Kidney glomerular epithelial cell (primary cell): ENCODE measurements at places on chromosomes 1 and 21.

- no peak for DNase-seq
Measured at GRCh38 chr1:40393173-40393572, 19.6 kb downstream of the SMAP2 start.

GRCh38 chr1:201399352-201400126 is 415 bp upstream of the LAD1 start:
- DNase-seq, result no peak

GRCh38 chr1:3522564-3523265 is 68.2 kb downstream of the ARHGEF16 start:
- no peak for DNase-seq

DNA sequence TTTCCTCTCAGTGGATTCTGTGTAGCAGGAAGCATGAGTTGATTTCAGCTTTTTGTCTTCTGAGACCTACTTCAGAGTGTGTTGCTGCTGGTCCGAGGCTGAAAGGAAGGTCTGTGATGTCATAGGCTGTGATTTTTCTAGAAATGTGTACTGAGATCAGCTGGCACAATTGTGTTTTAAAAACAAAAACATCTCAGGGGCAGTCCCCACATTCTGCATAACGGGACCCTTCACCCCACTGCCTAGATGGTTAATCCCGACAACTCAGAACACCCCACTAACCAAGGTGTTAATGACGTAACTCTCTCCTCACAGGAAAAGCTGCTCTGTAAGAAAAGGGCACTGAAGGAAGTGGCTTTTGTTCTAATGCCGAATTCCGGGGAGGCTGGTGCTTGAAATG is 59.8 kb upstream of the PPP2R5A start:
- peak; percentile 23 for DNase-seq

DNA sequence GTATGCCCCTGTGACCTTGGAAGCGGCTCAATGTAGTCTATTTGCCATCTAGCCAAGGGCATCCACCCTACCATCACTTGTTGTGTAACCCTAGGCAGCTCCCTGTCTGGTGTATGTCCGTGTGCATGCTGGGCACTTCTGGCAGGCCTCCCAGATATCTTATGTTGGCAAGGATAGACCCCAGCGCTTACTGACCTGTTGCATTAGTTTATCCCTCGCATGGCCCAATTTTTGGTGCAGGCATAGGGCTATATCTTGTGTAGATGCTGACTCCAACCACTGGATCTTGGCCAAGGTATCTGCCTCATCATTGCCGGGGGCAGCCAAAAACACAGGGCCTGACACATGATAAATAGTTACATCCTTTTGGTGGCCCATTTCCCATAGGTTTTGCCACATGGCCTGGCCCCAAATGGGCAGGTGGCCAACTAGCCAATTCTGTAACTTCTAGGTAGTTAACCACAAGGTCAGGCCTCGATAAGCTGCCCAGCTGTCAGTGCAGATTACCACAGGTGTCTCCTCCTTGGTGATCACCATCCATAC is 14.0 kb upstream of the TBX19 start:
- DNase-seq, result no peak

GRCh38 chr1:46517010-46517600 is 27.5 kb downstream of the DMBX1 start:
- peak; percentile 54 for DNase-seq

DNA sequence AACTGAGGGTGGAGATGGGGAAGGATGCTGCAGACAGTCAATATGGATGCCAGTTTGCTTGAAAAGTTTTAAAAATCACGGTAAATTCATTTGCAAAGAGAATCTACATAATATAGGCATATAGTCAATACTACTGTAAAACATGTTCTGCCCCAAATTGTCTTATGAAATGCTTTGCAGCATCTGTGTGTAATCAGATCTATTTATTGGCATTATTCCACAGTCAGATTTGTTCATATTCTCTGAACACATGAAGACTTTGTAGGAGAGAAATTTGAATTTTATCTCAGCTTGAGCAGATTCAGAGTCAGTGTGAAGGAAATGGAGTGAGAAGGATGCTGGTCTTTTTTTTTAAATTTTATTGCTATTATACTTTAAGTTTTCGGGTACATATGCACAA is 88.5 kb downstream of the PLPPR4 start:
- DNase-seq, result no peak

- DNase-seq, result peak; percentile 99
Measured at GRCh38 chr1:109197158-109198042, 16.3 kb upstream of the SARS1 start.

DNA sequence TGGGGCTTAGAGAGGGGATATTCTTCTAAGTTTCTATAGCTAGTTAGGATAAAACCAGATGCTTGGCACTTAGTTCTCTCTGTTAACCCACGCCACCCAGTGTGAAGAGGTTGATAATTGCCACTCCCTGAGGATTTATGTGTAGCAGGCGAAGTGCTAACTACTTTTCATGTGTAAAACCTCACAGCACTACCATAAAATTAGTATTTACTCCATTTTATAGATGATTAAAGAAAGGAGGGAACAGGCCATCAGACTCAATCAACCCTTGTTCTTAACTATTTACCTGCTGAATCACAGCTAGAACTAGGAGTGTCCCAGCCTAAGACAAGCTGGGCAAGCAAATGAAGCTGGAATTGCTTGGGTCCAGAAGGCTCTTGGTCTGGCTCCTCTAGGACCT is 8.9 kb downstream of the LIN28A start:
- no peak for DNase-seq

DNA sequence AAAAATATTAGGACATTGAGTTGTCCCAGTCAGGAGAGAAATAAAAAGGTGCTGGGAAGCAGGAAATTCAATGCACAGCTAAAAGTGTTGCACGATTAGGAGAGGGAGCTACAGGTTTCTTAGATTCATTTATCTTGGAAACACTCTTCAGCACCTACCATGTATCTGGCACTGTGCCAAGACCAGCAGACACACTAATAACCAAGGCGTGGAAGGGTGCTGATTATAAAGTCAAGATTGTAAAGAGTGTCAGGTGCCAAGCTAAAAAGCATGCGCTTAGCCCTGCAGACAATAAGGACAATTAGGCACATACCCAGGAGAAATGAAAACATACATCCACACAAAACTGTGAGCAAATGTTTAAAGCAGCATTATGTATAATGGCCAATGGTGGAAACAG is 129.9 kb downstream of the DSCAM start:
- no peak for DNase-seq

DNA sequence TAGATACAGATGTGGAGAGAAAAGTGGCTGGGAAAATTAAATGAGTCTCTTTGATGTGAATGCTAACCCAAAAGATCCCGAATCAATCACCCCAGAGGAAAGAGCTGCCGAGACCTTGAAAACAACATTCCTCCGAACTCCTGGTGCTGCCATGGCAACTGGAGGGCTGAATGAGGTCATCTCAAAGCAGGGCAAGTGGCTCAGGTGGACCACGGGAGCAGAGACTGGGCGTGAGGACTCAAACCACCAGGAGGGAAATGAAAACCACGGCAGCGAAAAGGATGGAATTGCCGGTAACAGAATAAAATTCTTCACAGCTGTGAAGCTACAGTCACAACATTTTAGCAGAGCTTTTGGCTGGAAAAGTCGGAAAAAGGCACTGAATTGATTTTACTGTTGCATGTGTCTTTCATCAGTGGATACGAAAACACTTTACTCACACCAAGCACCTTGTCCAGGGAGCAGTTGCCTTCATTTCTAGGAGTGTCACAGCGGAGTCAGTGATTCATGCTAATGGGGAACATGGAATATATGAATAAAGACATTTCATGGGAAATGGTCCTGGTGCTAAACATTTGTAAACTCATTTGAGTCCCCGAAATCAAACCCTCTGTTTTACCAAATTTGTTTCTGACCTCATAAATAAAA is 23.2 kb upstream of the BECN2 start:
- DNase-seq, result no peak

- no peak for DNase-seq
Measured at GRCh38 chr21:33234635-33235520, 5.1 kb downstream of the IFNAR2 start.

DNA sequence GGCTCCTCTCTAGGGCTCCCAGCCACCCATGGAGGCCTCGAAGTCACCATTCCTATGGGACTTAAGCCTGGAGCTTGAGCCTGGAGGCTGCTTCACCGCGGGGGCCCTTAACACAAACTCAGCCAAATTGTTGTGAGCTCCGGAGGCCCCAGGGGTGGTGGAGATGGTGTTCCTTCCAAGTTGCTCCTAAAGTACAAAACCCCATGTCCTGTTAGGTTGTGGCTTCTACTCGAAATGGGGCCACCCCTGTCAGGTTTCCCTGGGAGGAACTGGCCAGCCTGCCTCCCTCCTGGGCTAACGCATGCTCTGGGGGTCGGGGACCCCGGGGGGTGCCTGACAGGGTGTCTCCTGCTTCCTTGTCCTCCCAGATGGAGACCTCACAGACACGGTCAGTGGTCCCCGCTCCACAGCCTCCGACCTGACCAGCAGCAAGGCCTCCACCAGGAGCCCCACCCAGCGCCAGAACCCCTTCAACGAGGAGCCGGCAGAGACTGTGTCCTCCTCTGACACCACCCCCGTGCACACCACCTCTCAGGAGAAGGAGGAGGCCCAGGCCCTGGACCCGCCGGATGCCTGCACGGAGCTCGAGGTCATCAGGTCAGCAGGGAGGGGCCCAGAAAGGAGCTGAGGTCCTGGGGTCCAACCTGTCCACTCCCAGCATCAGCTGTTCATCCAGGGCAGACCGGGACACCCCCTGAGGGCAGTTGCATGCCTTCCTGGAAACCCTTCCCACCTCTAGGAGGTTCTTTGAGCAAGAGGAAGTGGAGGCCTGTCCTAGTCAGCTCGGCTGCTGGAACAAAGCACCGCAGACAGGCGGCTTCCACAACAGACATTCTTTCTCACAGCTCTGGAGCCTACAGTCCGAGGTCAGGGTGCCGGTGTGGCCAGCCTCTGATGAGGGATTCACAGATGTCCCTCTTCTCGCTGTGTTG is 10.8 kb upstream of the SLC25A34 start:
- DNase-seq, result no peak

DNA sequence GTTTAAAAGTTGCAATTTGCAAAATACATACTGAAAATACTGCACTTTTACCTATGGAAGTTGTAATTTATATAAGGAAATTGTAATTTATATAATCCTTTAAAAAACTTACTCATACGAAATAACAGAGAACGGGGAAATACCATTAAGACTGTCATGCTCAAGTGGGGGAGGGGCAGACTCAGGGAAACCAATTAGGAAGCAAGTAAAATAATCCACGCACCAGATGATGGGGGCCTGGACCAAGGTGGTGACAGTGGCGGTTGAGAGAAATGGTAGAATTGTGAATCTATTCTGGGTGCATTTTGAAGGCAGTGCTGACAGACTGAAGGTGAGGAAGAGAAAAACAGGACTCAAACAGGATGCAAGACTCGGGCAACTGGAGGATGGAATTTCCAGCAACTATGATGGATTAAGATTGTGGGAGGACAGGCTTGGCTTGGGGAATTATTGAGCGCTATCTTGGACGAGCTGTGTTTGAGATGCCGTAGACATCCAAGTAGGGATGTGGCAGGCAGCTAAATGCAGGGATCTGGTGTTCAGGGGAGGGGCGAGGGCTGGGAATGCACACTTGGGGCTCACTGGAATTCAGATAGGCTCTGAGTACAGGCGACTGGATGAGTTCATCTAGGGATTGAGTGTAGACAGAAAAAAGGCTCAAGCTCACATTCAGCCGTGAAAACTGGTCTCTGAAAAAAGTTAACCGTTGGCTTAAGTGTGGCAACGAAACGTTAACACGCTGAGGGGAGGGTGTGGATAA is 977 bp downstream of the LCA5L start:
- peak; percentile 29 for DNase-seq

DNA sequence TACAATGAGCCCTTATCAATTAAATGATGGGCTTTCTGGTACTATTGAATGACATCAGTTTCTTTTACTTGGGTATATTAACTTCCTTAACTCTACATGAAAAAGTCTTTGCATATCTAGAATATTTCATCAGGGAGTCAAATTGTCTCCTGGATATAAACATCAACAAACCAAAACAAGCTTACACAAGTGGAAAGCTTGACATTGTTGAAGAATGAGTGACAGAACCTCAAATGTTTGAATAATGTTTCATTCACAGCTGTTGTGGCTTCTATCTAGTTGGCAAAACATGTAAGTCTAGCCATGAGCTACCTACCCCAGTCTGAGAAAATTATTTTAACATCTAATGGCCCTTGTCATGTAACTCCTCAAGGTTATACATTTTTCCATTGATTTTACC is 604.8 kb upstream of the ADAMTS5 start:
- peak; percentile 99 for DNase-seq

- DNase-seq, result no peak
Measured at GRCh38 chr1:82491301-82492048, 690.7 kb downstream of the ADGRL2 start.

DNA sequence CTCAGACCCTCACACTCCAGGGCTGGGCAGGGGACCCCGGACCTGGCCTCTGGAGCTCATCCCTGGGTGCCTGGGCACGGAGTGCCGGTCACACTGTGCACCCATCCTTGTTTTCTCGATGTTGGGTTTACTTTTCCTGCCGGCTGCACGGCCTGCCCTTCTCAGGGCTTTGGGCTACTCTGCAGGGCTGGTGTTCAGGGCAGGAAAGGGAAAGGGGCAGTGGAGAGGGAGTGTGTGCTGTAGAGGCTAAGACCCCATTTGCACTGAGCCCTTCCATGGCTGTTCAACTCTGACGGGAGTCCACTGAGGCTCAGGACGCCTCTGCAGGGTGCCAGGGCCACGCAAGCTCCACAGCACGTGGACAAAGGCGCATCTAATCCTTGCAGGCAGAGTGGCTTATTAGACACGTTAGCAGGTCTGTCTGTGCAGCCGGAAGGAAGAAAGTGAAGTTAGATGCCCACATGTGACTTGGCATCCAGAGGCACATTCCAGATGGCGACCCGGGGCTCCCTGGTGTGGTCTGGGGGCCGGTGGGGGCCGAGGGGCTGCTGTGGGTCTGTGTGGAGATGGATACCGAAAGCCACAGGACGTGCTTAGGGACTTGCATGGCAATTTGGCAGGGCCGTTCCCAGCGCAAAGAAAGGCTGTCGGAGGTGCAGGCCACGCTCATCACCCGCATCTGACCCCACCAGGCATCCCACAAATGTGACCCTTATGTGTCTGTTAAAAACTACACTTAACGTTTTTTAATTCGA is 33.6 kb downstream of the COL18A1 start:
- no peak for DNase-seq

DNA sequence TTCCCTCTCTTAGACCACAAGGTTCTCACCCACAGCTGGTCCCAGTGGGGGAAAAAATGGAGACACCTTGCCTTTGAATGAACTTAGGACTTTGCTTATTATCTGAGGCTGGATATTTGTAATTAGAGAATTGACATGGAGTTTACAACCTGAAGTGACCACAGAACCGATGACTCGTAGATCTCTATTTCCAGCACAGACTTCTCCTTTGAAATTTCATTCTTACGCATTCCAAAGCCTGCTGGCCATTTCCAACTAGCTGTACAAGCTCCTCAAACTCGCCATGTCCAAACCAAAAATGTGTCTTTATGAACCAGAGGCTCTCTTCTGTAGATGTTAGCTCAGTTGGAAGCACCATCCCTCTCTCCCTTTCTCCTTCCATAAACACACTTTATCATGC is 12.0 kb downstream of the RAB7B start:
- peak; percentile 29 for DNase-seq
